ENCODE measurements at places on chromosomes 2 and 18. TPM values are rescaled to one million over a fixed set of nuclear protein-coding genes. Genes with fewer than 3 reads are reported as not detected.

The CPO gene
- total RNA-seq: 0.40 TPM

The LINC00305 gene
- total RNA-seq: 2.9 TPM

The PSD4 gene
- total RNA-seq: 6.4 TPM

The MTCL1 gene
- total RNA-seq: 11.3 TPM

The TMEM131 gene
- total RNA-seq: 37.7 TPM

The IL1F10 gene
- not detected for total RNA-seq

The ACVR1C gene
- 0.61 TPM for total RNA-seq

The RESP18 gene
- total RNA-seq: 1.1 TPM

The REG1B gene
- total RNA-seq: not detected

The EVX2 gene
- 0.17 TPM for total RNA-seq

The HOXD13 gene
- not detected for total RNA-seq

The PPP3R1 gene
- 23.8 TPM for total RNA-seq

The SESTD1 gene
- total RNA-seq: 72.6 TPM

The MYL1 gene
- 3.3 TPM for total RNA-seq

The SANBR gene
- 28.9 TPM for total RNA-seq

The SGPP2 gene
- 1.7 TPM for total RNA-seq

The HES6 gene
- 43.4 TPM for total RNA-seq

The TRIM43 gene
- total RNA-seq: not detected

The VWC2L gene
- 3.0 TPM for total RNA-seq

The SALL3 gene
- total RNA-seq: 18.4 TPM

The LBX2 gene
- total RNA-seq: 0.33 TPM

The PTPRN gene
- 67.3 TPM for total RNA-seq

The VIT gene
- 1.5 TPM for total RNA-seq

The CDH20 gene
- total RNA-seq: 17.2 TPM

The TMEM178A gene
- 17.3 TPM for total RNA-seq

The CXCR1 gene
- not detected for total RNA-seq

The SMYD1 gene
- under 0.01 TPM for total RNA-seq

The SERPINB5 gene
- total RNA-seq: not detected

The DNER gene
- total RNA-seq: 56.5 TPM

The CTAGE1 gene
- total RNA-seq: not detected

The TFCP2L1 gene
- total RNA-seq: 0.50 TPM

The NOSTRIN gene
- total RNA-seq: 11.8 TPM

The MTLN gene
- 30.8 TPM for total RNA-seq

The MBP gene
- total RNA-seq: 619 TPM

The LAMA3 gene
- 8.5 TPM for total RNA-seq

The UGT1A10 gene
- not detected for total RNA-seq

The ALPI gene
- 0.20 TPM for total RNA-seq

The VWA3B gene
- total RNA-seq: 1.5 TPM

The CDK5R2 gene
- total RNA-seq: 7.2 TPM

The PLGLB2 gene
- total RNA-seq: 2.5 TPM

The CREG2 gene
- total RNA-seq: 8.1 TPM

The STAMBP gene
- 51.3 TPM for total RNA-seq

The MAP3K19 gene
- total RNA-seq: 16.0 TPM

The CDCA7 gene
- 6.3 TPM for total RNA-seq

The TSHZ1 gene
- total RNA-seq: 23.7 TPM

The KYNU gene
- 2.4 TPM for total RNA-seq

The ROCK2 gene
- total RNA-seq: 47.2 TPM

The FKBP1B gene
- 72.4 TPM for total RNA-seq

The ADCYAP1 gene
- total RNA-seq: 5.0 TPM

The NOL4 gene
- total RNA-seq: 22.1 TPM

The INPP1 gene
- total RNA-seq: 15.3 TPM

The DCDC2C gene
- total RNA-seq: 0.99 TPM

The MPPE1 gene
- 41.2 TPM for total RNA-seq

The UGT1A5 gene
- total RNA-seq: not detected

The DIPK1C gene
- 19.0 TPM for total RNA-seq

The CPLX4 gene
- 0.22 TPM for total RNA-seq

The C2orf80 gene
- total RNA-seq: 6.4 TPM

The SLC4A5 gene
- 22.3 TPM for total RNA-seq

The GMCL1 gene
- 17.2 TPM for total RNA-seq

Measured in spinal cord (tissue), 10 donors.